ENCODE measurements at places on chromosomes 1 and 21.
A peak's percentile ranks its signal among the peaks of the same experiment; 100 is the strongest.

- no peak for DNase-seq
Observed at GRCh38 chr1:226754793-226755533, 15.9 kb upstream of the ITPKB start.

DNA sequence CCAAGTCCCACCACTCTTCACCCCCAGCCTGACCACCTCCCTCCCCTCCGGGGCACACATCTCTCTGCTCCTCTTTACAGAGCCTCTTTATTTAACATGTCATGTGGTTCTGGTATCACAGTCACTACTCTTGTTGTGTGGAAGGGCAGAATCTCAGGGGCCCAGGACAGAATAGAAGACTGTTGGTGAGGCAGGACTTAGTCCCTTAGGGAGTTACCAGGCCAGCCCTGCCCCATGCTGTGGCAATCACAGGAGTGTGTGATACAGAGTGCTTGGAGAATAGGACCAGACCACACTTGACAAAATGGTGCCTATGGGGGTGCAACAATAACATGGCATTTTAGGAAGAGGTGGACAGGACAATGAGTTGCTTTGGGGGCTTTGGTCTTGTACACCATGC lies 43.0 kb upstream of the CRNN start:
- DNase-seq: no peak

DNA sequence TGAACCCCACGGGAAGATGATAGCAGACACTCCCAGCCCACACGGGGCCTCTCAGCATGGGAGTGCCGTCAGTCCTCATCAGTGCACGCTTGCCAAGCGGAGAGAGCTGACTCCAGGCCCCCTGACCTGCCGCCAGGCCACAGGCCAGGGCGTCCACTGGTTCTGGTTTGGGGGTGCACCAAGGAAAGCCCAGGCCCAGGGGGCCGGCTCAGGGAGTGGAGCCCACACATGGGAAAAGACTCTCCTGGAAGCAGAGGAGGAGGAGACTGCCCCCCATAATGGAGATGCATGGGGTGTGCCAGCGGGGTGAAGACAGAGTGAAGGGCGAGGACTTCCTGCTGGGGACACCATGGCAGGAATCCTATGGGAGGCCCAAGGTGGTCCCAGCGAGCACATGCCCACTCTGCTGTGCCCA lies 6.4 kb downstream of the TRIM11 start:
- no peak for DNase-seq

DNA sequence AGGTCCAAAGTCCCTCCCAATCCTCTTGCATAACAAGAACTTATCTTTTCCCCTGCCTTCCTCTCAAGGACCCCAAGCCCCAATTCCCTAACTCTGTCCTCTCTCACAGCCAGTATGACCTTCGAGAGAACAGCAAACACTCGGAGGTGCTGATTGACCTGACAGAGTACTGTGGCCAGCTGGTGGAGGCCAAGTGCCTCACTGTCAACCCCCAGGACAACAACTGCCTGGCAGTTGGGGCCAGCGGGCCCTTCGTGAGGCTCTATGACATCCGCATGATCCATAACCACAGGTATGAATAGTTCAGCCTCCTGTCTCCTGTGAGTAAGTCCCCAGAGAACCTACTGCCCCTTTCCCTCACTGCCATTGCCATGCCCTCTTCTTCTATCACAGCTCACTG lies 29.9 kb upstream of the TMEM222 start:
- peak; percentile 75 for DNase-seq

DNA sequence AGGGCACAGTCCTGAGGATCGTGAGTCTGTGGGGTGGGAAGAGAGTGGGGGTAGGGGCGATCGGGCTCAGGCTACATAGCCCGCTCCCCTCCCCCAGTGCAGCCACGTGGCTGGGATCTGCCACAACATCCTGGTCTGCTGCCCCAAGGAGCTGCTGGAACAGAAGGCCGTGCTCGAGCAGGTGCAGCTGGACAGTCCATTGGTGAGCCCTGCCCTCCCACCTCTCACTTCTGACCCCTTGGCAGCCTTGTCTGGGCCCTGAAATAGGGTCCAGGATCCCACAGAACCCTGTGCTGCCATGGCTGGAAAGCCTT lies 5.0 kb downstream of the CNKSR1 start:
- DNase-seq: no peak

GRCh38 chr1:31712068-31712467 lies 8.3 kb upstream of the COL16A1 start:
- DNase-seq: no peak

DNA sequence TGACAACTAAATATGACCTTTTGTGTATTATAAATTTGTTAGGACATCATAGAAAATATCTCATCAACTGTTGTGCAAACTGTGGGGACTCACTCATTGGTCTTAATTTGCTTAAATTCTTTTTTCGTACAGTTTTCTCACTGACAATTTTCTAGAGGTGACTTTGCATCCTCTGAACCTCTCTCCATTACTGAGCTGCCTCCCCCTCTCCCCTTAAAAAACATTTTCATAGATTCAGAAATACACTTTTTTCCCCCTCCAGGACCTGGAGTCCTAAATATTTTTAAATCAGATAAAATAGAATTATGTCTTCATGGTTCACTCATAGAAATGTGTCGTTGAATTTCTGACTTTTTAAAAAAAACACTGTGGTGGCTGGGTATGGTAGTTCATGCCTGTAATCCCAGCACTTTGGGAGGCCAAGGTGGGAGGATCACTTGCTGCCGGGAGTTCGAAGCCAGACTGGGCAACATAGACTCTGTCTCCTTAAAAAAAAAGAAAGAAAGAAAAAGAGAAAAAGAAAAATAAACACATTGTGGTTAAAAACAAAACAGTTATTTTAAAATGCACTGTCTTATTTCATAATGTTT lies 1.5 kb downstream of the CNST start:
- no peak for DNase-seq

DNA sequence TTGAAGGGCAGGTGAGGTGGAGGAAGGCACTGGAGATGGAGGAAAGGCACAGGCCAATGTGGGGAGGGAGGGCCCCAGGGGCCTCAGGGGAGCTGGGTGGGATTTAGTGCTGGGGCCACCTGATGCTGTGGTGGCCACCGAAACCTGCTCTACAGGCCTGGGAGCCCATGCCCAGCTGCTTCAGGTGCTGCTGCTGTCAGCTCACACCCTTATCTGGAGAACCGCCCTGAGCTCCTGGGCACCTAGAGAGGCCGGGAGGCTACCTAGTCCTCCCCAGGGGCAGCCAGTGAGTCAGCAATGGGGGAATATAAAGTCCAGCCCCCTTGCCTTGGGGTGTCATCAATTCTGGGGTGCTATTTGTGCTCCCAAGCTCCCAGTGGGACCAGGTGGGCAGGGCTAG lies 12.2 kb downstream of the FAM131C start:
- no peak for DNase-seq

GRCh38 chr1:218171302-218171893 lies 113.7 kb upstream of the RRP15 start:
- DNase-seq: peak; percentile 23

DNA sequence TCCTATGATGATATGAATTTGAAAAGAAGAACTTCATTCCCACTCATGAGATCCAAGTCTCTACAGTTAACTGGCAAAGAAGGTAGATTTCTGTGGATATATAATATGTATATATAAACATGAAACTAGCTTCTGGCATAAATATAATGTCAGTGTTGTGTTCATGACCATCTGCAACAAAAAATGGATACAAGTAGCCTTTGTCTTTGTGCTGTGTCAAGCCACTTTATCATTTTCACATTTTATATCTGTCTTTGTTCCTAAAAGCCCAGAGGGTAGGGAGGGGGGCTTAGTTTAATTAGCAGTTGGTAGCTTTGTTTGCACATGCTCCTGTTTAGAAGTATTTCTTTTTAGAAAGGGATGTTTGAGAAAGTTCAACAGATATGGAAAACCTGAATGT lies 56.2 kb upstream of the FASLG start:
- DNase-seq: no peak

GRCh38 chr1:224065455-224065854 lies 48.5 kb upstream of the FBXO28 start:
- no peak for DNase-seq

- no peak for DNase-seq
Observed at GRCh38 chr1:73887412-73887811, 310.6 kb downstream of the LRRIQ3 start.

DNA sequence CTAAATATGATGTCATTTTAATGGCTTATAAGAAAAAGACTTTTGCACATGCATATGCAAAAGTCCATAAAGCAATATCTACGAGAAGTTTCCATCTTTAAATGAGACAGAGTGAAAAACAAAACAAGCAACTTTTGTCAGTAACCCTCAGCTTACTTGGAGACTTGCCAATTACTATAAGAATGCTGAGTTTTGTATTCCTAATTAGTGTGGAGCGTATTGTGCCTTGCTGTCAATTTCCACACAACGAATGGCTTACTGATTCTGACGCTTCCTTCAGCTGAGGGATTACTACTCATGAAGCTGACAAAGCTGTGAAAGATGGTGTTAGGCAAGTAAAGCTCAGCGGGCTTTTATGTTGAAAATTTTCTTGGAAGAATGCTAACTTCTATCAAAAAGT lies 440.4 kb upstream of the ADAMTS5 start:
- no peak for DNase-seq

DNA sequence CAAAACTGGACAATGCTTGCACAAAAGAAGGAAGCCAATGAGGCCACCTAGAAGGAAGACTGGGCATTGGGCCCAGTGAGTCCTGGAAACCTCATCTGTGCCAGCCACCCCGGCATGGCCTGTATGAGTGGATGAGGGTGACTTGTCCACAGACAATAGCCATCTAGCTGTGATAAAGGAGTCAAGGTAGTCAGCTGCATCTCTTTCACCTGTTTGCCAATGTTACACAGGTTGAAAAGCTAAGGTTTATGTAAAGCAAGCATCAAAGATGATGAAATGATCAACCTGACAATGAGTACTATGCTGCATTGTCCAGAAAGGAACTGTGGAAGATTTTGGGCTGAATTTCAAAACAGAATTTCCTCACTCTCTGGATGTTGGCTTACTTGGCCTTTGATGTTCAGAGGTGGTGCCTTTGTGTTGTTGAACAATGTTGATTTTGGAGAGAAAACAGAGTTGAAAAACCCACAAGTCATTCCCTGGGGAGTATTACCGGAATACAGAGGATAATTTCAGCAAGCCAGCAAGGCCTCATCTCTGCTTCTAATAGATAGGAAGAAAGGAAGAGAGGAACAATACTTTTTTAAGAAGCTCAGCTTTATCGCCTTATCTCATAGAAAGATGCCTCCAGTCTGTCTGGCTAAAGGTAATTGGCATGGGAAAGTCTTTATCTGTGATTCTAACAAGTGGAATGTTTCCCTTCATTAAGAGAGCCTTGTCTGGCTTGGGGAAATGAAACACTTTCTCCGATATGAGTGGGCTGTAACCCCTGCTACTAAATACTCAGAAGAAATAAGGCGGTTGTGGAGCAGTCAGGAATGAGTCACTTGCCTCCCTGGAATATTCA lies 11.4 kb upstream of the SELE start:
- DNase-seq: no peak

GRCh38 chr1:229509576-229509975 lies 1.4 kb upstream of the NUP133 start:
- peak; percentile 52 for DNase-seq

- DNase-seq: peak; percentile 48
Observed at GRCh38 chr1:55375617-55376258, 160.6 kb upstream of the USP24 start.

- no peak for DNase-seq
Observed at GRCh38 chr1:21362096-21362495, 71.8 kb upstream of the ECE1 start.
